A549 treated with CORT108297 at 1 μM for 4 hours (cell line): ENCODE measurements at places on chromosomes 2 and 18. TPM values are rescaled to one million over a fixed set of nuclear protein-coding genes. Genes with fewer than 3 reads are reported as not detected.

The MYOM1 gene
- total RNA-seq = 0.05 to 0.29 TPM (median 0.12 TPM) in 5 replicates

The LIMS3 gene
- total RNA-seq = not detected in 5 replicates

The HOXD12 gene
- not detected in 5 replicates for total RNA-seq

The EGR4 gene
- total RNA-seq = 0.07 to 0.32 TPM (median 0.17 TPM) in 5 replicates

The ITPRIPL1 gene
- total RNA-seq = not detected in 5 replicates

The RAX gene
- total RNA-seq = not detected in 5 replicates

The LRRC30 gene
- total RNA-seq = not detected in 5 replicates

The PPP1CB gene
- 102 to 122 TPM (median 105 TPM) in 5 replicates for total RNA-seq

The ZNF519 gene
- total RNA-seq = 1.3 to 2.2 TPM (median 1.7 TPM) in 5 replicates

The ANKRD62 gene
- not detected in 5 replicates for total RNA-seq

The SERPINB3 gene
- total RNA-seq = 0.06 to 0.17 TPM (median 0.08 TPM) in 5 replicates

The TXNL4A gene
- total RNA-seq = 92.6 to 161 TPM (median 142 TPM) in 5 replicates

The TRAF3IP1 gene
- total RNA-seq = 9.3 to 14.3 TPM (median 13.2 TPM) in 5 replicates

The ANKRD12 gene
- total RNA-seq = 3.3 to 5.1 TPM (median 4.0 TPM) in 5 replicates

The APCDD1 gene
- 0.14 to 0.21 TPM in 2 of 5 replicates, not detected in the others for total RNA-seq

The MRPS5 gene
- 70.0 to 78.8 TPM (median 76.8 TPM) in 5 replicates for total RNA-seq

The RHBDD1 gene
- total RNA-seq = 6.7 to 10.3 TPM (median 10.2 TPM) in 5 replicates

The STON1 gene
- total RNA-seq = 0.35 to 0.49 TPM (median 0.42 TPM) in 5 replicates

The CLEC4F gene
- not detected in 5 replicates for total RNA-seq

The PSMD1 gene
- total RNA-seq = 107 to 118 TPM (median 111 TPM) in 5 replicates

The CD207 gene
- 0.07 TPM in 1 of 5 replicates, not detected in the others for total RNA-seq

The SLC11A1 gene
- 0.15 to 0.41 TPM (median 0.28 TPM) in 5 replicates for total RNA-seq

The MAP3K19 gene
- total RNA-seq = not detected in 5 replicates

The TMEM214 gene
- 54.2 to 72.9 TPM (median 69.3 TPM) in 5 replicates for total RNA-seq

The SERPINB10 gene
- total RNA-seq = not detected in 5 replicates

The GALNT13 gene
- total RNA-seq = 8.4 to 10.9 TPM (median 9.5 TPM) in 5 replicates
